Hair follicular keratinocyte (primary cell): ENCODE measurements at places on chromosomes 1 and 21. TPM values are rescaled to one million over a fixed set of nuclear protein-coding genes. Genes with fewer than 3 reads are reported as not detected.

TNFRSF14 gene
- 10.3 and 15.1 TPM in 2 replicates for total RNA-seq

PIP5K1A gene
- total RNA-seq, result 40.2 and 48.3 TPM in 2 replicates

CRYZ gene
- total RNA-seq, result 61.5 and 67.7 TPM in 2 replicates

AMY2B gene
- 0.34 and 0.86 TPM in 2 replicates for total RNA-seq

CR1 gene
- total RNA-seq, result not detected in 2 replicates

ADAMTSL4 gene
- 8.5 and 18.4 TPM in 2 replicates for total RNA-seq

PLXNA2 gene
- total RNA-seq, result 14.4 and 21.0 TPM in 2 replicates

GBP2 gene
- 0.31 and 0.53 TPM in 2 replicates for total RNA-seq

SLFNL1 gene
- not detected in 2 replicates for total RNA-seq

KIF21B gene
- total RNA-seq, result 1.2 and 2.9 TPM in 2 replicates

CHIA gene
- not detected in 2 replicates for total RNA-seq

FAF1 gene
- 36.3 and 48.4 TPM in 2 replicates for total RNA-seq

CFAP126 gene
- not detected in 2 replicates for total RNA-seq

TSPAN1 gene
- 31.9 and 57.6 TPM in 2 replicates for total RNA-seq

YBEY gene
- total RNA-seq, result 14.9 and 15.7 TPM in 2 replicates

IL19 gene
- total RNA-seq, result not detected in 2 replicates

KMO gene
- total RNA-seq, result under 0.01 TPM in 1 of 2 replicates, not detected in the other

VWA1 gene
- total RNA-seq, result 7.6 and 12.5 TPM in 2 replicates

ORC1 gene
- 3.4 and 12.3 TPM in 2 replicates for total RNA-seq

MROH7 gene
- total RNA-seq, result 0.04 TPM in 1 of 2 replicates, not detected in the other

IGSF3 gene
- total RNA-seq, result 33.9 and 38.3 TPM in 2 replicates

BTBD19 gene
- total RNA-seq, result 1.2 and 6.2 TPM in 2 replicates

DRAM2 gene
- 42.0 and 72.0 TPM in 2 replicates for total RNA-seq

GNG12 gene
- total RNA-seq, result 104 and 108 TPM in 2 replicates

AVPR1B gene
- total RNA-seq, result not detected in 2 replicates

VANGL2 gene
- 3.1 and 7.6 TPM in 2 replicates for total RNA-seq

SPATA1 gene
- total RNA-seq, result 0.08 TPM in 1 of 2 replicates, not detected in the other

ZNF684 gene
- 1.2 and 3.5 TPM in 2 replicates for total RNA-seq

OLIG2 gene
- not detected in 2 replicates for total RNA-seq

CNIH3 gene
- 0.38 and 3.2 TPM in 2 replicates for total RNA-seq

NMNAT2 gene
- 0.39 TPM in 1 of 2 replicates, not detected in the other for total RNA-seq

CD1C gene
- total RNA-seq, result not detected in 2 replicates

AGT gene
- not detected in 2 replicates for total RNA-seq

LCE1C gene
- total RNA-seq, result 1.1 and 9.9 TPM in 2 replicates

CFHR5 gene
- not detected in 2 replicates for total RNA-seq

FMN2 gene
- total RNA-seq, result not detected in 2 replicates

FMO2 gene
- 0.08 TPM in 1 of 2 replicates, not detected in the other for total RNA-seq

ACKR1 gene
- not detected in 2 replicates for total RNA-seq

OPRD1 gene
- total RNA-seq, result not detected in 2 replicates

CRNN gene
- not detected in 2 replicates for total RNA-seq

RNF186 gene
- not detected in 2 replicates for total RNA-seq

TSPEAR gene
- total RNA-seq, result not detected in 2 replicates

IVL gene
- total RNA-seq, result 5.2 and 10.2 TPM in 2 replicates

RYR2 gene
- not detected in 2 replicates for total RNA-seq

RNF11 gene
- total RNA-seq, result 39.9 and 50.1 TPM in 2 replicates

NLRP3 gene
- total RNA-seq, result 2.1 and 7.0 TPM in 2 replicates

TFF3 gene
- total RNA-seq, result not detected in 2 replicates

NID1 gene
- 4.6 and 8.4 TPM in 2 replicates for total RNA-seq

LIPI gene
- total RNA-seq, result not detected in 2 replicates

TRPM2 gene
- total RNA-seq, result 0.46 TPM in 1 of 2 replicates, not detected in the other
